IMR-90 (cell line): ENCODE measurements at places on chromosomes 12 and 14. TPM values are rescaled to one million over a fixed set of nuclear protein-coding genes. Genes with fewer than 3 reads are reported as not detected.

- H3K4me1 ChIP-seq, result no peaks in the 10 kb centered on the region; the same call in 1 of the 2 replicates
- no peaks in the 10 kb centered on the region; the same call in 1 of the 2 replicates for H3K27me3 ChIP-seq
- peak overlapping the region; percentile 56; the same call in 1 of the 2 replicates for H3K4me3 ChIP-seq
- peak; percentile 83 for DNase-seq
Observed at GRCh38 chr12:26298785-26299621, 103.6 kb downstream of the SSPN start.

GRCh38 chr14:39175445-39176262, 600 bp downstream of the PNN start:
- H3K4me1 ChIP-seq, result no peaks in the 10 kb centered on the region; the same call in 1 of the 2 replicates
- H3K27ac ChIP-seq, result peak overlapping the region; percentile 96
- peak overlapping the region; percentile 81 for H3K4me3 ChIP-seq
- no peaks in the 10 kb centered on the region for H3K27me3 ChIP-seq
- H3K36me3 ChIP-seq, result peaks cover 25% of the 10 kb centered on the region

DNA sequence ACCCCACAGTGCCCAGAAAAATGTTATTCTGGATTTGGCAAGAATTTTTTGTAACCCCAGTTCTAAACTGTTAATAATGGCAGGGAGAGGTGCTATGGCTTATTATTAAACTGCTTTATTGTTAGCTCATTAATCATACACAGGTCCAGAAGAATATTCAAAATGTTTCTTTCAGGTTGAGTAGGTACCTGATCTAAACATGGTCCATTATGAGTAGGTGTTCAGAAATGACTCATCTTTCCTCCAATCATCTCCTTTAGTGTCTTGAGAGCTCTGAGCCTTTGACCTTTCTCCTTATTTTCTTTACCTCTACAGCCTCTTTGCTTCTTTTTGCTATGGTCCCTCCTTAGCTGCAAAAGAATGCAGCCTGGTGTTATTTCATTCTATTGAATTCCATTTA, 211.0 kb upstream of the GARIN6 start:
- DNase-seq, result no peak
- no peaks in the 10 kb centered on the region for H3K4me1 ChIP-seq
- H3K27ac ChIP-seq, result no peak overlapping the region
- no peaks in the 10 kb centered on the region for H3K27me3 ChIP-seq
- H3K4me3 ChIP-seq, result no peak overlapping the region
- H3K36me3 ChIP-seq, result no peaks in the 10 kb centered on the region

DNA sequence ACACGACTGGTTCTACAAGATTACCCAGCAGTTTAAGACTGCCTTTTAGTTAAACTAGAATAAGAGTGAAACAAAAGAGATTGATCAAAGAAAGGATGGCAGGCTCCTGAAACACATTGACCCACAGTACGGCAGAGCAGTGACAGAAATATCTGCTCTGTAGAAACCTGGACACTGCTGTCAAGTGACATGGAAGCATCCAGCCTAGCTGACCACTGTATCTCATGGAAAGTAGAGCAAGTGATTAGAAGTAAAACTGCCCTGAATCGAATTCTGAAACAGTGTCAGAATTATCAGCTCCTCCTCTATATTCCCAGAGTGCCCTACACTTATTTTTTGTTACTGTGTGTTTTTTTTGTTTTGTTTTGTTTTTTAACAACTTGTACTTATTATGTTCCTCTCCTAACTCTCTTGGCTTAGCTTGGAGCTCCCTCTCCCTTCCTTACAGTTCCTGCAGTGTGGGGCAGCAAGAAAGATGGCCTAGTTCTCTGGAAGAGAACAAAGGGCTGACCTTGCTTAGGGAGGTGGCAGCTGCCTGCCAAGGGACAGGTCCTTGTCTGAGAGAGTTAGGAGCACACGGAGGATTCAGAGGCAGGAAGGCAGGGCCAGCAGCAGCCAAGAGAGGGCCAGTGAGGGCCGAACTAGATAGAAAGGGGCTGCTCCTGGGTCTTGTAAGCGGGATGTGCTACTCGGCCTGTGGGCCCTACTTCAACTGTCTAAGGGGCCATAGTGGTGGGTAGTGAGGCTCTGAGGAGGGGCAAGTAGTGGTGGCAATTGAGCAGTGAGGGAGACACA, 97.2 kb downstream of the PTPRR start:
- H3K27ac ChIP-seq, result no peak overlapping the region
- no peaks in the 10 kb centered on the region for H3K4me1 ChIP-seq
- DNase-seq, result no peak
- H3K4me3 ChIP-seq, result no peak overlapping the region

Gene CLEC9A
- not detected in 2 replicates for total RNA-seq

DNA sequence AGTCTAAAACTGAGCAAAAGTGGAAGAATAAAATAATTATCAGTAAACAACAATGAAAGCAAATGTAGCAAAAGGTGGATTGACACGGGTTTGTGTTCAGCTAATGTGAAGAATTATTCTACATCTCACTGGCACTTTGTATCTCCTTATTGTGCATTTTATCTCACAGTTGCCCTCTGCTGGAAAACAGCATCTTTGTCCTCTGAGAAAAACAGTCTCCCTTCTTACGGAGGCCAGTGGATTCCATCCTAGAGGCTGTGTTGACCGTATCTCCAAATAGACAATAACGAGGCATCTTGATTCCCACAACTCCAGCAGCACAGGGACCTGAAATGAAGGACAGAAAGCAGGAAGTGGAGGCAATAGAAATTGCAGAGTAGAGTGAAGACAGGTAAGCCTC, 51.3 kb upstream of the PLBD1 start:
- no peaks in the 10 kb centered on the region for H3K36me3 ChIP-seq
- no peak overlapping the region for H3K27ac ChIP-seq
- H3K4me3 ChIP-seq, result no peak overlapping the region
- H3K4me1 ChIP-seq, result no peaks in the 10 kb centered on the region

GRCh38 chr12:74896186-74896585, 313.5 kb downstream of the KCNC2 start:
- DNase-seq, result peak; percentile 42
- no peaks in the 10 kb centered on the region for H3K27me3 ChIP-seq
- no peak overlapping the region for H3K4me3 ChIP-seq
- no peak overlapping the region for H3K27ac ChIP-seq
- no peaks in the 10 kb centered on the region for H3K36me3 ChIP-seq

Gene MFAP5
- 0.56 and 0.90 TPM in 2 replicates for total RNA-seq
